8988T (cell line): ENCODE measurements at places on chromosomes 5 and 9.

DNA sequence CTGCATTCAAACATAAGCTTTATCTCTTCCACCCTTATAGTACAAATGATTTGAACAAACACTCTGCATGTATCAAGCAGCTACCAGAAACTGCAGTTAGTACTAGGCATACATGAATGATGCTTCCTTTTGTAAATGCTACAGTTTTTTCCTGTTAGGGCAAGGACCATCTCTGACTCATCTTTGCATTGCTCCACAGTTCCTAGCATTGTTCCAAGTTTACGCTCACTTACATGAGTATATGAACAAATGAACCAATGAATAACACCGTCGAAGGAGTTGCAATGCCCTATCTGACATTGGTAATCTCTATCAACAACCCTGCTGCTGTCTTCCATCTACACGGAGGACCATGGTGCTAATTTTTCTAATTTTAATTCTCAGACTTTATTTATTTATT, 2.1 kb upstream of the ALDH7A1 start:
- DNase-seq: no peak

DNA sequence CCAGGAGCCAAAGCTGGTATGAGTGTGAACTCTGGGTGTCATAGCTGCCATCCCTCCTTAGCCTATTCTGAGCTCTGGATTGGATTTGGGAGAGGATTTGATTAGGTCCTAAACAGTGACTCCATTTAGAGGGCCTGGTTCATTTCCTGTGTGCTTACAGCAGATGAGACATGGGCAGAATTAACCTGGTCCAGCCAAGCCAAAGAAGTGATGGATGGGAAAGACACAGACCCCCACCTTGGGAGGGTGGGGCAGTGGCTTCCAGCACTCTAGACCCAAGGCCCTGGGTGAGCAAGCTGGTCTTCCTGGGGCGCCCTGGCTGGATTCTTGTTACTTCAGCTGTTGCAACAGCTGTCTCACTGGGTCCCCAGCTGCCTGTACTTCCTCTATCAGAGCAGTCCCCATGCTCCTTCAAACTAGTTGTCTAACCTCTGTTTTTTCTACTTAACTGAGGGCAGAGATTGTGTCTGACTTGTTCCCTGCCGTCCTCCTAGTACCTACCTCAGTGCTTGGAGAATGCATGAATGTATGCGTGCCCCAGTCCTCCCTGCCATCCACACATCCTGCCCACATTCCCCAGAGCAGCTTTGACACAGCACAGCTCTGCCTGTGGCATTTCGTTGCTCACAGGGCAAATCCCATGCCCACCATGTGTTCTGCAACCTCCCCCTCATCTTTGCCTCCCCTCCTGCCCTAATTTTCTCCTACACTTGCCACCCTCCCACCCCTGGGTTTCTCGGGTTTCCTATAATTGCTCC, 115.9 kb downstream of the RGS3 start:
- no peak for DNase-seq

DNA sequence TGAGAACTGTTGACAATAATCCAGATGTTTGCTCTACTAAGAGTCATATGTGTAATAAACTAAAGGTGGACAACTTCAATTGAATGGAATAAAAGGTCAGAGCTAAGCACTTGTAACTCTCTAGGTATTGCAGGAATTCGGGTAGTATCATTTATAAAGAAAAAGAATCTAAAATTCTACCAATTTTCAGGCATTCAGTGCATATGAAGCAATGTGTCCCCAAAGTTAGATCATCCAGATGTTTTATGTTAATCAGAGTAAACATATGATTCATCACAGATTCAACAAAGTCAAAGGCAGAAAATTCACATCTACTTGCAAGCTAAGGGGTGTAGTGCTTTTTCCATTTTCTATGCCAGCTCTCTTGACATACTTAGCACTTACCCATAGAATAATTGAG, 477.1 kb downstream of the PDE4D start:
- no peak for DNase-seq

DNA sequence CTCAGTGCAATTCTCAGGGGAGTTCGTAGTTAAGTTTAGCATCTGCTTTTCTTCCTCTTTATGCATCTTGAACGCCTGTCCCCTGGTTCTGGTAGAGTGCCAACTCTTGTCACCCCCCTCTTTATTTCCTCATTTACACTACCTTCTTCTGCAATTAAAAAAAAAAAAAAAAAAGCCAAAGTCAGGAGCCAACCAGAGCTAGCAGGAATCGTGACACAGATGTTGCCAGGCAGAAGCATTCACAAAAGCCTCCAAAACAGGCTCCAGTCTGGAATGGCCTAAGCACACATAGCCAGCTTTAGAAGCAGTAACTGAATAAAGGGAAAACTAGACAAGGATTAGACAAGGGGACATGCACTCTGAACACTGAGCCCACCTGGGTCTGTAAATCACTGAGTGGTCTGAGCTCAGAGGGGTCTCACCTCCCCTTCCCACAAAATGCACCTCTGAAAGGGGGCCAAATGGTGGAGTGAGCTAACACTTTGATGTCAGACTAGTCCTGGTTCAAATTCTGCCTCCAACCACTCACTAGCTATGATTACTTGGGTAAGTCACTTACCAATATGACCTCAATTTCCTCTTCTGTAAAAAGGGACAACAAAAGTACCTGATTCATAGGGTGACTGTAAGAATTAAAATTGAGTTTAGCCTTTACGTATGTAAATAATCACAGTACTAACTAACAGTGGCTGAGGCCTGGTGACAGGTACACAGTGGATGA, 2.0 kb downstream of the CD74 start:
- peak; percentile 46 for DNase-seq
